ENCODE measurements at places on chromosomes 2 and 18. TPM values are rescaled to one million over a fixed set of nuclear protein-coding genes. Genes with fewer than 3 reads are reported as not detected.

ALLC gene
- total RNA-seq, result not detected

C18orf54 gene
- total RNA-seq, result 1.2 TPM

GRCh38 chr2:20563833-20564232 is 87.1 kb downstream of the HS1BP3 start:
- DNase-seq, result no peak

LINC00305 gene
- total RNA-seq, result not detected

DNA sequence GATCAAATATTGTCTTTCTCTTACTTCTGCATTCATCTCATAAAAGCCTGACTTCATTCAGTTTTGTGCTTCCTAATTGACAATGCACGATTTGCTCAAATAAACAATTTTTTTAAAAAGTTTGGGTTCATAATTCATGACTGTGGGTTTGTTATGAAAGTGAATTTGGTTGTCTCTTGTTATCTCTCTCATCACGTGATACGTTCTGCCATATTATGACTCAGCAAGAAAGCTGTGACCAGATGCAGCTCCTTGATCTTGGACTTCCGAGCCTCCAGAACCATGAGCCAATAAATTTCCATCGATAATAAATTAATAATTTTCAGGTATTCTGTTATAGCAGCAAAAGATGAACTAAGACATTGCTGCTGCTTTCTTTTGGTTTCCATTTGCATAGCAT is 156.5 kb upstream of the LRATD1 start:
- DNase-seq, result no peak

Data from Right ventricle myocardium superior (tissue), 1 donor.